ENCODE measurements at places on chromosomes 11 and 22. TPM values are rescaled to one million over a fixed set of nuclear protein-coding genes. Genes with fewer than 3 reads are reported as not detected.

The OR51B2 gene
- total RNA-seq: not detected

The P4HA3 gene
- 0.57 TPM for total RNA-seq

The CSNK2A3 gene
- total RNA-seq: 1.2 TPM

The F2 gene
- total RNA-seq: not detected

The TRPM5 gene
- 0.38 TPM for total RNA-seq

DNA sequence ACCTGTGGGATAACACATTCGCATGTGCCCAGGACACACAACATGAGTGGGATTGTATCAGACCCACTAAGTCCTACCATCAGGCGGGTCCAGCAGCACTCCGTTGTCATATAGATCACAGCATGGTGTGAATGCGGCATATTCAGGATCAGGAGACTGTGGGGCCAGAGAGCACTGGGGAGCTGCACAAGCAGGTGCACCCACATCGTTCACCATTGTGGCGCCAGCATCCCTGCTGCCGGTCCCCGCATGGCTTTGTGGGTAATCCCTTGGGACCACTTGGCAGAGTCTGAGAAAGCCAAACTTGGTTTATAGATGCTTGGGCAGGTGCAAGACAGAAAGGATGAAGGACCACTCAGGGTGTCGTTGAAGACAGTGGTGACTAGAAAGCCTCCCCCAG, 201.6 kb upstream of the B3GAT1 start:
- H3K27me3 ChIP-seq: no peaks in the 10 kb centered on the region
- no peaks in the 10 kb centered on the region for H3K4me1 ChIP-seq
- DNase-seq: no peak
- H3K4me3 ChIP-seq: no peak overlapping the region

The RFPL1 gene
- not detected for total RNA-seq

The TMPRSS4 gene
- total RNA-seq: not detected

GRCh38 chr11:121246021-121246768, 46.4 kb upstream of the SC5D start:
- H3K4me3 ChIP-seq: no peak overlapping the region
- H3K4me1 ChIP-seq: no peaks in the 10 kb centered on the region
- no peaks in the 10 kb centered on the region for H3K27me3 ChIP-seq
- H3K27ac ChIP-seq: no peak overlapping the region

DNA sequence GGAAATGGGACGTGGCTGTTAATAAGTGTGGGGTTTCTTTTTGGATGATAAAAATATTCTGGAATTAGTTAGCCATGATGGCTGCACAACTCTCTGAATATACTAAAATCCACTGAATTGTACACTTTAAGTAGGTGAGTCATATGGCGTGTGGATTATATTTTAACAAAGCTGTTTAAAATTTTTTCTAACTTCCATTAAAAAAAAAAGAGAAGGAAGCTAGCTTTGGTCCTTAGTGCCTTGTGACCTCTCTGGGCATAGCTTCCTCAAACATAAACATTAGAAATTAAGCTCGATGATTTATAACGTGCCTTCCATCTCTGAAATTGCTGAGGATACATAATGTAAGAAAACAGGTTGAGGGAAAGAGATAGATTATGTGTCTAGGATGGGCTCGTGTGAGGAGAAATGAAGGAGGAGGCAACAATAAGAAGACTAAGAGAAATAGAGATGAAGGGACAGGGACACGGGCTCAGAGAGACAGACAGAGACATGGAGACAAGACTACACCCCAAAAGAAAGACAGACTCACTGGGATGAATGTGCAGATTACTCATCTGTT, 20.0 kb downstream of the IRAG1 start:
- H3K4me3 ChIP-seq: no peak overlapping the region
- no peak for DNase-seq
- peaks cover 21% of the 10 kb centered on the region for H3K4me1 ChIP-seq
- no peak overlapping the region for H3K27ac ChIP-seq
- H3K27me3 ChIP-seq: no peaks in the 10 kb centered on the region

DNA sequence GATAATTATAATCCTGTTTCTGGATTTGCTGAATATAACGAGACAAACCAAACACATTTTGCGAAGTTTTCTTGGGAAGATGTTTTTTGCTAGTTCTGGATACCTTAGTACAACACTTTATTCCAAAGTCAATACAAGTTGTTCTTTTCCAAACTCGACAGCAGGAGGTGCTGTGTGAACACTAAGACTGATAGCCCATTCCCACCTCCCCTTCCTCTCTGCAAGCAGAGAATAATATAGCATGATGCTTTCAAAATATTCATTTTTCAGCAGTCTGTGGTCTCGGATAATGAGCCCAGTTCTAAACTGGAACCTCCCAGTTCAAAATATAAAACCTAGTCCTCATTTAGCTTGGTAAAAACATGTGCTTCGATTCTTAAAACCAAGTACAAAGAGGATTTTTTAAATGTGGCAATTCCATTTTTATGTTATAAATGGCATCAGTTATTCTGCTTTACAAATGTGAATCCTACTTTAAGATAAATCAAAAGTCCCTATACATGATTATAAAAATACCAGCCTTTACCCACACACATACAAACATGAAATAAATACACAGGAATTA, 129.1 kb downstream of the DCDC1 start:
- H3K4me3 ChIP-seq: no peak overlapping the region
- DNase-seq: peak; percentile 27
- no peaks in the 10 kb centered on the region for H3K4me1 ChIP-seq
- H3K27me3 ChIP-seq: no peaks in the 10 kb centered on the region
- H3K27ac ChIP-seq: no peak overlapping the region

GRCh38 chr11:129935723-129936122, 40.3 kb upstream of the NFRKB start:
- H3K4me3 ChIP-seq: no peak overlapping the region
- no peak overlapping the region for H3K27ac ChIP-seq
- H3K27me3 ChIP-seq: no peaks in the 10 kb centered on the region
- no peaks in the 10 kb centered on the region for H3K36me3 ChIP-seq
- DNase-seq: no peak

- H3K27me3 ChIP-seq: peaks cover 8% of the 10 kb centered on the region
- no peak for DNase-seq
- H3K27ac ChIP-seq: no peak overlapping the region
- H3K4me3 ChIP-seq: no peak overlapping the region
- no peaks in the 10 kb centered on the region for H3K36me3 ChIP-seq
Observed at GRCh38 chr22:50716290-50717024, 21.5 kb upstream of the ACR start.

GRCh38 chr11:30143098-30143705, 87.6 kb upstream of the FSHB start:
- no peaks in the 10 kb centered on the region for H3K36me3 ChIP-seq
- H3K27ac ChIP-seq: no peak overlapping the region
- DNase-seq: no peak
- no peak overlapping the region for H3K4me3 ChIP-seq

GRCh38 chr11:41308286-41308685, 151.2 kb downstream of the LRRC4C start:
- no peaks in the 10 kb centered on the region for H3K4me1 ChIP-seq
- no peaks in the 10 kb centered on the region for H3K36me3 ChIP-seq
- no peak for DNase-seq
- no peak overlapping the region for H3K27ac ChIP-seq
- no peaks in the 10 kb centered on the region for H3K27me3 ChIP-seq

The RIMBP3C gene
- 0.28 TPM for total RNA-seq

DNA sequence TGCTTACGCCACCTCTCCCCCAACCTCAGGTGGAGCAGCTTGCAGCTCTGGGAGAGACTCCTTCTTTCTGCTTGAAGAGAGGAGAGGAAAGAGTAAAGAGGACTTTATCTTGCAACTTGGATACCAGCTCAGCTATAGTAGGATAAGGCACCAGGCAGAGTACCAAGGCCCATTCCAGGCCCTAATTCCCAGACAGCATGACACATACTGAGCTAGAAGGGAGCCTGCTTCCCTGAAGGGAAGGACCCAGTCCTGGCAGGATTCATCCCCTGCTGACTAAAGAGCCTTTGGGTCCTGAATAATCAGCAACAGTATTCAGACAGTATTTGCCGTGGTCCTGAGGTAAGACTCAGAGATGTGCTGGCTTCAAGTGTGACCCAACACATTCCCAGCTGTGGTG, 41.4 kb downstream of the PPME1 start:
- peaks cover 13% of the 10 kb centered on the region for H3K36me3 ChIP-seq
- no peaks in the 10 kb centered on the region for H3K27me3 ChIP-seq
- no peaks in the 10 kb centered on the region for H3K4me1 ChIP-seq
- DNase-seq: no peak

- H3K27ac ChIP-seq: peak overlapping the region; percentile 81
- H3K4me1 ChIP-seq: peaks cover 50% of the 10 kb centered on the region
Observed at GRCh38 chr11:73141031-73141308, 1.1 kb downstream of the FCHSD2 start.

DNA sequence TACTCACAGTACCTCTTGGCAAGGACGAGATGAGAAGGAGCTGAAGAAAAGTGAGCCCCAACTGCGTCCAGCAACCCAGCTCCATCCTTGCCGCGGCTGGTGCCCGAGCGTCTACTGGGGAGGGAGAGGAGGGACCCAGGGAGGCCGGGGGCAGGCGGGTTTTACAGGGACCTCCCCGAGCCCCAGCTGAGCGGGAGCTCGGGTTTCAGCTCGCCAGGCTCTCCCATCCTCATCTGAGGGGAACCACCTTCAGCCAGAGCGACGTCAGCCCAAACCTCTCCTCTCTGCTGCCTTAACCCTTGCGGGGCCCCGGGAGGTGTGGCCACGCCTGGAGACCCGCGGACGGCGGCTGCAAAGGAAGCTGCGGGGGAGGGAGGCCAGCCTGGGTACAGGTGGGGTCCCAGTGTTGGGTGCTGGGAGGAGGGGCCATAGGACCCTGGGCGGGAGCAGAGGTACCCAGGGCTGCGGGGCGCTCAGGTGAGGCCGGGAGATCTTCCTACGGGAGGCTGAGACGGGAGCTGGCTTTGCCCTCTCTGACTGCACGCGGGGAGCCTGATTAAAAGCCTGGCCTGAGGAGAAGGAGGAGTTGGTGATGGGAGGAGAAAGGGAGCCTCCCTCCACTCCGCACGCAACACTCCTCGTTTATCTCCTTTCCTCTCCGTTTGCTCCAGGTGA, at the start of gene PAMR1:
Gene PAMR1 (minus strand): TSS at position 116 of the 675 bp plus-strand sequence. CDS start 31 bp downstream, at position 85.
- peaks cover 5% of the 10 kb centered on the region for H3K4me1 ChIP-seq
- no peaks in the 10 kb centered on the region for H3K36me3 ChIP-seq
- peaks cover 7% of the 10 kb centered on the region for H3K27me3 ChIP-seq
- peak; percentile 10 for DNase-seq

GRCh38 chr11:117670924-117671323, 126.1 kb downstream of the DSCAML1 start:
- no peak overlapping the region for H3K4me3 ChIP-seq
- H3K27me3 ChIP-seq: peaks cover 2% of the 10 kb centered on the region
- H3K36me3 ChIP-seq: no peaks in the 10 kb centered on the region
- H3K4me1 ChIP-seq: no peaks in the 10 kb centered on the region

The RIBC2 gene
- 1.3 TPM for total RNA-seq

GRCh38 chr11:8693010-8693551, 10.5 kb downstream of the RPL27A start:
- no peak overlapping the region for H3K4me3 ChIP-seq
- no peak overlapping the region for H3K27ac ChIP-seq
- no peaks in the 10 kb centered on the region for H3K36me3 ChIP-seq
- peaks cover 13% of the 10 kb centered on the region for H3K4me1 ChIP-seq
- no peaks in the 10 kb centered on the region for H3K27me3 ChIP-seq

- H3K27ac ChIP-seq: no peak overlapping the region
- no peak overlapping the region for H3K4me3 ChIP-seq
- no peaks in the 10 kb centered on the region for H3K4me1 ChIP-seq
- H3K36me3 ChIP-seq: no peaks in the 10 kb centered on the region
Observed at GRCh38 chr22:32696089-32696488, 105.4 kb upstream of the TIMP3 start.

The CRYBB3 gene
- not detected for total RNA-seq

GRCh38 chr11:15276621-15277020, 161.9 kb downstream of the INSC start:
- H3K4me3 ChIP-seq: no peak overlapping the region
- no peak overlapping the region for H3K27ac ChIP-seq
- no peaks in the 10 kb centered on the region for H3K4me1 ChIP-seq

- H3K36me3 ChIP-seq: no peaks in the 10 kb centered on the region
- no peak overlapping the region for H3K4me3 ChIP-seq
- H3K27me3 ChIP-seq: no peaks in the 10 kb centered on the region
- H3K4me1 ChIP-seq: no peaks in the 10 kb centered on the region
Observed at GRCh38 chr22:48874956-48875355, 952.7 kb downstream of the BRD1 start.

DNA sequence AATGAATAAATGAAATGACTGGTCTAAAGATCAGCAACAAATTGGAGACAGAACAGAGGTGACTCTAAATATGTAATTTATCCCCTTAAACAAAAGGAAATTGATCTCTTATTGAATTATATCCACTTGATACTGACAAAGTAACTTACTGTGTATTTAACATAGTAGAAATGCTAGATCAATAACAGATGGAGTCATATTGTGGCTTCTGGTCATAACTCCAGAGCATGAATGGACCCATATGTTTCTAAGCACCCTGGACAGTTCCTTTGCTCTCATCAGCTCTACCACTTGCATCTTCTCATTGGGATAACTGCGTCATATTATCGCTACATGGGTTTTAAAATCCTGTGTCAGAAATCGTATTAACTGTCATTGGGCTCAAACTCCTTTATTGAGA, 222.3 kb downstream of the ETS1 start:
- H3K27ac ChIP-seq: no peak overlapping the region
- DNase-seq: no peak
- H3K4me3 ChIP-seq: no peak overlapping the region
- no peaks in the 10 kb centered on the region for H3K36me3 ChIP-seq

The DDTL gene
- total RNA-seq: 1.2 TPM

DNA sequence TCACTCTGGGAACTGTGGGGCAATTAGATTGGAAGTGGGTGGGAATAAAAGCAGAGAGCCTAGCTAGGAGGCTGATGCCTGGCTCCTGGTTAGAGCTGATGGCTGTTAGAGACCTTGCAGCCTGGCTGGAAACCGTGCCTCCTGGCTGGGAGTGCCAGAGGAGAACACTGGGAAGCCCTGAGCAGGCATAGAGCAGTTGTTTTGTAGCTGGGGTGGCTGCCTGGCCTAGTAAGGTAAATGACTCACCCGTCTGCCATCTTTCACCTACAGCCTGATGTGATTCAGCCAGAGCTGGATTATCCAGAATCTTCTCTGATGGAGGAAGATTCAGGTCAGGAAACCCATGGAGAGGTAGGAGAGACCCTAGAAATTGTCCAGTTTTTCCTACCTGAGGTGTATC, 6.1 kb downstream of the UQCR10 start:
- H3K4me3 ChIP-seq: no peak overlapping the region
- H3K27ac ChIP-seq: peak overlapping the region; percentile 58
- H3K4me1 ChIP-seq: peaks cover 10% of the 10 kb centered on the region
- peak; percentile 62 for DNase-seq
- no peaks in the 10 kb centered on the region for H3K27me3 ChIP-seq

The MS4A12 gene
- not detected for total RNA-seq

GRCh38 chr11:115869780-115870431, 365.7 kb upstream of the CADM1 start:
- no peak overlapping the region for H3K27ac ChIP-seq
- no peaks in the 10 kb centered on the region for H3K4me1 ChIP-seq
- no peak overlapping the region for H3K4me3 ChIP-seq
- no peak for DNase-seq
- H3K36me3 ChIP-seq: no peaks in the 10 kb centered on the region
